ENCODE measurements at places on chromosomes 6 and 20.

DNA sequence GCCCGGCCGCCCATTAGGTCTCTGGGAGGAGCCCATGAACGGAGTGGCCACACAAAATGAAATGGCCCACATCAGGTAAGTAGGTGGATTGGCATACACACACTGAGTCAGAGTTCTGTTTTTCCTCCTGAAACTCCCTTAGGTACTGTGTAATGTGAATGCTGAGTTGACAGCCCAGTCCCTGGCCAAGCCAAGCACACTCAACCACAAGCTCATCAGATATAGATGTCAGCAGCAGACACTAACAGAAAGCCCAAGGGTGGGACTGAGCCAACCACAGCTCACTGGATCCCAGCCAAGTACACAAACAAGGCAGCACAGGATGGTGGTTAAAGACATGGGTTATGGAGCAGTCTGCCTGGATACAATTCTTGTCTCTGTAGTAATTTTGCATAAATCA is 403.4 kb downstream of the GJA1 start:
- no peak for DNase-seq

DNA sequence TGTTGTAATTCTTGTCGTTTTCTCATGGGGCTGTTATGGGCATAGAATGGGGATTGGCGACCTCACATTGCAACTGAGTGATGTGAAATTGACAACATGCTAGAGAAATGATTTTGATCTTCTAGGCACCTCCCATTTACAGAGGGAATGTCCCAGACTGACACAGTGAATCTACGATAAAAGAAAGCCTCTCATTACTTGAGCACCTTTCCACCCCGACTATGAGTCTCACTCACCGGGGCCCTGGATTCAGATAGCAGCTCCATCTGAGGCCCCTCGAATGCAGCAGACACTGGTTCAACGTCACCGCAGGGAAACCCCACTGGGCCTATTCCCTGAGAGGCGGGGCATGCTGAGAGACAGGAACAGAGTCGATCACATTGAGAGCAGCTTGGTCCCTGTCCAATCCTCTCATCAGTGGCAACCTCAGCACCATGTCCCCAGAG is 49.1 kb downstream of the NFATC2 start:
- DNase-seq = no peak

DNA sequence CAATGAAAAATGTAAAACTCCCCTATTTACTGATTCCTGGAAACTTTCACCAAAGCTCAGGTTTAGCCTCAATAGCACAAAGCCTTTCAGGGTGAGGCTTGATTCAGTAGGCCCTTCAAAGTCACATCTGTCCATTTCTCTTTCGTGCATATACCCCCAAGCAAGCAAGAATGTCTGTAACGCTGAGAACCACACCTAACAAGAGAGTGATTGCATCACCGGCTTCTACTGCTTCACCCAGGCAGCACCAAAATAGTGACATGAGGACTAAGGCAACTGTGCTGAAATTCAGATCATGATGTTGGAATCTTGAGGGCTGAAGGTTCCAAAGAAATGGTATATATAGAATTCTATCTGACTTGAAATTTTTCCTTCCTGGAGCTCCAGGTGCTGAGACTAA is 26.1 kb downstream of the CGA start:
- DNase-seq = no peak

DNA sequence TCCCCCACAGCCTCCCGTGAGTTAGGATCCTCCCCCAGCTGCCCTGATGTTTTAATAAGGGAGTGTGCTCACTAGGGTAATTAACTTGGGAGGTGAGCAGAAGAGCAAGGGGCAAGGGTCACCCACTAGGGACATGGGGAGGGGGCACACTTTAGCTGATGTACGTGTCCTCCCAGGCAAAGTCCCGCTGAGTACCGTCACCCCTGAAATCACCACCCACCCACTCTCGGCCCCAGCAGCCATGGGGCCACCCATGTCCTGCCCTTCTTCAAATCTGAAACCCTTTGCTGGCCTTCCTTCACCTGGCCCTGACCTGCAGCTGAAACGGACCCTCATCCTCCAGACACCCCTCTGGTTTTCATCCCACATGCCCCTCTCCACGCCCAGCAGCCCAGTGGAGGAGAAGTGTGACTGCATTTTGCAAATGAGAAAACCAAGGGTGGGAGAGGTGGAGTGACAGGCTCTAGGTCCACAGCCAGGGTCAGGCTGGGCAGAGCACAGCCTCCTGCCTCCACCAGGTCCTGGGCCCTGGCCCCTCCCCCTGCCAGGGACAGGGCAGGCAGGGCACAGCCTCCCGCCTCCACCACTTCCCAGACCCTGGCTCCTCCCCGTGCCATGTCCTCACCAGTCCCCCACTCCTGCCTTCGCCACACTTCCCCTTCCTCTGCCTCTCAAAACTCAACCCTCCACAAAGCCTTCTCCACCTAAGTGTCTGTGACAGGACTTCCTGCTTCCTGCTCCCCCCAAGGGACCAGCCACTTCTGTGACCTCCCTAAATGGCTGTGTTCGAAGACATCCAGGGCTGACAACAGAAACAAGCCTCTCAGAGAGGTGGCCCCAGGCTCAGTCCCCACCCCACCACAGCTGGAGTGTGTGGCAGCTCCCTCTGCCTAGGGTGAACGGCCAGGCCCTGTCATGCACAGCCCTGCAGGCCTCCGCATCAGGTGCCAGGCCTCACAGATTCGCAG is 15.1 kb downstream of the ACSS1 start:
- no peak for DNase-seq

DNA sequence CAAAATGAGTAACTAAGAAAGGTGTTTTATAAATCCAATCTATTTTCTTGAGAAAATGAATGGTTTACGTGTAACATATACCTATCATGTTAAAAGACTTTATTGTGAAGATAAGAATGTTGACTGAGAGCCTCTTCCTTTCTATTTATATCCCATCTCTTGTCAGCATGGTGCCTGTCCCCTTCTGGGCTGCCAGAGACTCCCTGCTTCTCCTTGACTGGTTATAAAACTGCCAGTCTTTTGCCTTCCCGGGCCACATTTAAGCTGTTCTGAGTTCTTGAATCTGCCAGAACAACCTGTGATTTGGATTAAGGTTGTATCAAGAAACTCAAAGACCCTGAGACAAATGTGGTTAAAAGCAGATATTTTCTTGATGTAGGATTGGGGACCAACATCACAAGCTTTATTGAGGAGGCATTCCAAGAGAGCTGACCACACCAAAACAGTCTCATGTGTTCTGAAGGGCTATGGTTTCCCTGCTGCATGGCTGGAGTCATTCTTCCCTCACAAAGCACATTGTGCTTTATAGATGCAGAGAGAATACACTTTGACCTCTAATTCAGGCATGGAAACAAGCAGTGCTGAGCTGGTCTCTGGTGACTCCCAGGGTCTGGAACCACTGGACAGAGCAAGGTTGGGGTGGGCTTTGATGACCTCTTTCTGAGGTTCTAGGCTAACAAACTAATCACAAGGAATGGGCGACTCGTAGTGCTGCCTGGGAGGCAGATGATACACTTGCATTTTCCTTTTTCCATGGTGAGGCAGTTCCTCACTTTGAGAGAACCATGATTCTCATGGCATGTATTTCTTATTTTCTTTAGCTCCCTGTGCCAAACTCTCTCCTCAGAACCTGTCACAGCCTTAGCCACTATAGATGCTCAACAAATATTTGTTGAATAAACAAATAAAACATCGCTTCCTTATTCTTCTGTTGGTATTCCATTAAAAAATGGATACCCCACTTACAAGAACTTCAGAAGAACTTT is 205.0 kb upstream of the PREP start:
- no peak for DNase-seq
